A549 treated with CpdA at 1 μM for 4 hours (cell line): ENCODE measurements at places on chromosomes 1 and 21. TPM values are rescaled to one million over a fixed set of nuclear protein-coding genes. Genes with fewer than 3 reads are reported as not detected.

RNU1-1 gene
- not detected in 5 replicates for total RNA-seq

S100A14 gene
- 0.40 to 0.79 TPM (median 0.50 TPM) in 5 replicates for total RNA-seq

C1orf115 gene
- 4.4 to 5.8 TPM (median 5.2 TPM) in 5 replicates for total RNA-seq

RNASEL gene
- total RNA-seq, result 1.6 to 2.7 TPM (median 2.6 TPM) in 5 replicates

CCDC190 gene
- not detected in 5 replicates for total RNA-seq

CGN gene
- 1.1 to 1.9 TPM (median 1.4 TPM) in 5 replicates for total RNA-seq

POU3F1 gene
- total RNA-seq, result 0.06 TPM in 1 of 5 replicates, not detected in the others

ST6GALNAC3 gene
- 0.24 to 0.80 TPM (median 0.54 TPM) in 5 replicates for total RNA-seq

OR2T33 gene
- total RNA-seq, result not detected in 5 replicates

ANGPTL3 gene
- total RNA-seq, result not detected in 5 replicates

STIL gene
- 9.7 to 12.0 TPM (median 9.8 TPM) in 5 replicates for total RNA-seq

AMY1B gene
- total RNA-seq, result not detected in 5 replicates

SLC5A9 gene
- 0.12 TPM in 1 of 5 replicates, not detected in the others for total RNA-seq

OLFML3 gene
- total RNA-seq, result 3.4 to 4.1 TPM (median 4.1 TPM) in 5 replicates

OR2T10 gene
- not detected in 5 replicates for total RNA-seq

RPE65 gene
- not detected in 5 replicates for total RNA-seq

TMEM35B gene
- 14.5 to 19.9 TPM (median 16.7 TPM) in 5 replicates for total RNA-seq

ANKRD34A gene
- total RNA-seq, result 0.12 to 0.27 TPM (median 0.17 TPM) in 5 replicates

FAM110D gene
- 0.01 to 0.06 TPM in 2 of 5 replicates, not detected in the others for total RNA-seq

DNAI4 gene
- total RNA-seq, result 0.31 to 1.5 TPM (median 0.47 TPM) in 5 replicates

DAB1 gene
- total RNA-seq, result not detected in 5 replicates

PADI1 gene
- total RNA-seq, result 1.3 to 2.3 TPM (median 1.8 TPM) in 5 replicates

PDC gene
- total RNA-seq, result not detected in 5 replicates

AMY1C gene
- not detected in 5 replicates for total RNA-seq

OR14C36 gene
- not detected in 5 replicates for total RNA-seq

PRAMEF17 gene
- not detected in 5 replicates for total RNA-seq

CDKN2C gene
- 11.9 to 13.7 TPM (median 13.2 TPM) in 5 replicates for total RNA-seq

L1TD1 gene
- not detected in 5 replicates for total RNA-seq

TNFRSF4 gene
- 0.07 to 0.23 TPM (median 0.13 TPM) in 4 of 5 replicates, not detected in the other for total RNA-seq

OR11L1 gene
- total RNA-seq, result not detected in 5 replicates

TMEM69 gene
- 18.4 to 21.3 TPM (median 20.1 TPM) in 5 replicates for total RNA-seq

PHACTR4 gene
- 18.6 to 23.1 TPM (median 21.5 TPM) in 5 replicates for total RNA-seq

KDF1 gene
- total RNA-seq, result not detected in 5 replicates

KRTAP22-1 gene
- total RNA-seq, result not detected in 5 replicates

RHOU gene
- total RNA-seq, result 4.3 to 7.2 TPM (median 7.0 TPM) in 5 replicates

C1QTNF12 gene
- total RNA-seq, result 0.69 to 1.9 TPM (median 1.4 TPM) in 5 replicates

IVL gene
- 0.03 TPM in 1 of 5 replicates, not detected in the others for total RNA-seq

C1QC gene
- total RNA-seq, result not detected in 5 replicates

AKR7A3 gene
- 0.14 to 0.17 TPM (median 0.16 TPM) in 5 replicates for total RNA-seq

ZSCAN20 gene
- total RNA-seq, result 1.5 to 2.0 TPM (median 1.9 TPM) in 5 replicates

CLEC20A gene
- not detected in 5 replicates for total RNA-seq

HES3 gene
- not detected in 5 replicates for total RNA-seq

MAP3K6 gene
- total RNA-seq, result 6.8 to 9.6 TPM (median 9.2 TPM) in 5 replicates

TCEA3 gene
- total RNA-seq, result 0.17 to 0.42 TPM (median 0.29 TPM) in 5 replicates

AIRE gene
- not detected in 5 replicates for total RNA-seq

OR2T29 gene
- not detected in 5 replicates for total RNA-seq

SAMD13 gene
- total RNA-seq, result 0.18 to 0.61 TPM (median 0.37 TPM) in 5 replicates

CCDC30 gene
- total RNA-seq, result 0.21 to 0.92 TPM (median 0.65 TPM) in 5 replicates

KLHDC9 gene
- total RNA-seq, result 0.76 to 2.3 TPM (median 1.9 TPM) in 5 replicates

GSTM2 gene
- total RNA-seq, result 3.2 to 5.1 TPM (median 3.4 TPM) in 5 replicates

TAL1 gene
- not detected in 5 replicates for total RNA-seq

ADGRL2 gene
- total RNA-seq, result 10.2 to 15.4 TPM (median 12.9 TPM) in 5 replicates
